ENCODE measurements at places on chromosomes 12 and 14.

- no peak for DNase-seq
Measured at GRCh38 chr14:31051511-31051910, 25.3 kb upstream of the STRN3 start.

DNA sequence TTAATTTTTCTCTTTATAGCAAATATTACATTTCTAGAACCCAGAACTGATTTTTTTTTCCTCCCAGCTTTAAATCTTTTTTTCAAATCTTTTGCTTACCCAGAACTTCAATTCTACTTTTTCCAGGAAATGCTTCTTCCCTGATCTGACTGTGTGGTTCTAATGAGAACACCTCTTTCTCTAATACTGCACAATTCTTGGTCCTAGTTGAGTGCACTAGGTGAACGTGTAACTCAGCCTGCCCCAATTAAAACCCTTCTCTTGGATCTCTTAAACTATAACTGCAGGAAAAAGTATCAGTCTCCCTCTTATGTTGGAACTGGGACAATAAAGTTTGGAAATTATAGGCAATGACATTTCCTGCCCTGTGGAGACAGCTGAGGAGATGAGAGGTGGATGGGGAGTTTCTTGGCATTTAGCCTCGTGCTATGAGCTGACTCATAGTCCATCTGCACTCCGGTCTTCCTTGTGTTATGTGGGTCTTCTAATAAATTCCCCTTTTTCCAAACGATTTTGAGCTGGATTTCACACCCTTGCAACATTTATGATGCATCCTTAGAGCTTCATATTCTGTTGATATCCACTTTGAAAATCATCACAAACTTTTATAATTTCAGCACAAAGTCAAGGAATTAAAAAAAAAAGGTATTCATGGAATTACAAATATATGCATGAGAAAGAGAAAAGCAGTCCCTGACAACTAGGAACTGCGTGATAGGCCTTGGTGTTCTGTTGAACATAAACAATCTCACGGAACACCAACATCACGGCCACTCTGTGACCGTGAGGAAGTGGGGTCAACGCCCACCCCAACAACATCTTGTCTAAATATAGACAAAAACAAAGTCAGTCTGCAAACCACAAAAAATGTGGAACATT, 52.4 kb downstream of the BRMS1L start:
- no peak for DNase-seq

- DNase-seq, result no peak
Measured at GRCh38 chr14:69475194-69475818, 9.2 kb upstream of the PLEKHD1 start.

GRCh38 chr12:104684884-104685283, 228.1 kb downstream of the CHST11 start:
- DNase-seq, result no peak

DNA sequence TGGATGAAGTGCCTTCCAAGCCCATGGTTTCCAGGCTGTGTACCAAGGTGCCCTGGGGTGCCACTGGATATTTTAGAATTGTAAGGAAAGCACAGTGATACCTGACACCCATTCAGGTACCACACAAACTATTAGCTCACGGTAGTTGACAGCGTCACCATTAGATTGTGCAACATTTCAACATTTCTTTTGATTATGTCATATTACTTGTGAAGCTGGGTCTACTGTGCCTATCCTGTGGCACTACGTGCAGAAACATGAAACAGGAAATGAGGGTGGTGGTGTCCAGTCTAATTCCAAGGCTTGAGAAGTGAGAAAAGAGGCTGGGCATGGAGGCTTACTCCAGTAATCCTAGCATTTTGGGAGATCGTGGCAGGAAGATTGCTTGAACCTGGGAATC, 75.5 kb upstream of the CPM start:
- no peak for DNase-seq

Data from cerebellar nuclear complex (tissue), 1 donor.